Pancreas (tissue), 10 donors: ENCODE measurements at places on chromosomes 7 and 10.

- DNase-seq = no peak
Measured at GRCh38 chr7:53238021-53238605, 202.7 kb downstream of the POM121L12 start.

DNA sequence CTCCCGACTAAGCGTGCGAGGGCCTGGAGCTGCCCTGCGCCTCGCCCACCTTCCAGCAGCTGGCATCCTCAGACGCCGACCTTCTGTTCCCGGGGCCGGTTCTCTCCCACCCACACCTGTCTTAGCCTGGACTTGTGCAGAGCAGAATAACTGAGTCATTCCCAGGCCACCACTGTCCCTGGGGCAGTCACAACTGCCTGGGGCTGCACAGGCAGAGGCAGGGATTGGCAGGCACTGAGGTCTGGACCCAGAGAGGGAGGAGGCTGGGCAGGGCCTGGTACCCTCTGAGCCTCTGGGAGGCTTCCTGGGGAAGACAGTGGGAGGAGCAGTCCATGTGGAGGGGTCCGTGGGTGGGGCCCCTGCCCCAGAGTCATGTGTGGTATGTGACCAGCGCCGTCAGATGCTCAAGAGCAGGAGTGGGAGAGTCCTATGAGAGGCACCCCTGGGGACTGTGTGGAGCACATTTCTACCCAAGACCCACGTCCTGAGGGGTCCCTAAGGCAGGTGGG lies 74.3 kb downstream of the NKX6-2 start:
- DNase-seq = no peak

DNA sequence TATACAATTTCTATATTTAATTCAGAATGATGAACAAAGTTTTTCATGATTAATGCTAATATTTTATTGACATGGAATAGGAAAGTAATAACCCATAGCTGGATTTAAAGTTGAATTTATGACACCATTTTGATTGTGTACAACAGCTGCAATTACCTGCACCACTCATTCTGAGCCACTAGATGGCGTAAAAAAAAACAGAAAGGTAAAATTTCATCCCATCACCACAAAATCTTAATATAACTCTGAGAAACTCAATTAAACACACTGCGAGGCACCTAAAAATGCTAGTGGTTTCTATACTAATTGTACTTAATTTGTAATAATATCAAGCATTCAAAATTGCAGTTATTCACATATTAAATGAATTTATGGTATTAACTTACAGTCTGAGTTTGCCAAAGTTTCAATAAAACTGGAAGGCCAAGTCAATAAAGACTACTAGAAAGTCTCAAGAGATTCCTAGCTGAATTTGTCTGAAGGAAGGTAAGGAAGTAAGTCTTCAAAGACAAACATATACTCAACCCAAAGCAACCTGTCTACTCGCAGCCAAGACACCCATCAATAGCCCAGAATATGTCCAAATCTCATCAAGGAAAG lies 182.5 kb downstream of the SKAP2 start:
- no peak for DNase-seq

- no peak for DNase-seq
Measured at GRCh38 chr7:2299131-2299829, 15.0 kb downstream of the SNX8 start.

GRCh38 chr10:103701380-103702222 lies 153.8 kb downstream of the SH3PXD2A start:
- no peak for DNase-seq

GRCh38 chr10:62610649-62611229 lies 193.8 kb upstream of the ADO start:
- DNase-seq = no peak

GRCh38 chr7:113281223-113281622 lies 162.9 kb upstream of the SMIM30 start:
- no peak for DNase-seq

GRCh38 chr7:32257621-32258020 lies 187.4 kb upstream of the PDE1C start:
- no peak for DNase-seq

GRCh38 chr10:89845541-89846280 lies 144.3 kb downstream of the KIF20B start:
- no peak for DNase-seq

DNA sequence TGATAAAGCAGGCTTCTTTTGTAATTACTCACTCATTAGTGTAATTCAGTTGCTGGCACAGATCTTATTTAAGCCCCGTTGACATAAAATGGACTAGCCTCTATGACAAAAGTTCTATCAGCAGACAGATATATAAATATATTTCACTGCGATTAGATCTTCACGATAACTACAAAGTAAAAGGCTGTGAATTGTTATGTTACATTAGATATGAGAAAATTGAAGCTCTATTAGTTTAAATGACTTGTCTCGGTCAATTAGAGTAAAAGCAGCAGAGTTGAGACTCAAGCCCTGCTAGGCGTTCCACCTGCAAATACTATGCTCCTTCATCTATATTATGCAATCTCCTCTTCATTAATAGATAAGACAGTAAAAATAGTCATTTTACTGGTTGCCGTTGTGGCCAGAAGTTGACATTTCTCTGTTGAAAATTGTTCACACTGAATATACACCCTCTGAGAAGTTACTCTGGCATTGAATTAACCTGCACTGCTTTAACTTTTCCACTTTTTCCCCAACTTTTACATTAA lies 136.7 kb downstream of the DKK1 start:
- no peak for DNase-seq

- DNase-seq = no peak
Measured at GRCh38 chr7:90955641-90956207, 308.5 kb upstream of the FZD1 start.

DNA sequence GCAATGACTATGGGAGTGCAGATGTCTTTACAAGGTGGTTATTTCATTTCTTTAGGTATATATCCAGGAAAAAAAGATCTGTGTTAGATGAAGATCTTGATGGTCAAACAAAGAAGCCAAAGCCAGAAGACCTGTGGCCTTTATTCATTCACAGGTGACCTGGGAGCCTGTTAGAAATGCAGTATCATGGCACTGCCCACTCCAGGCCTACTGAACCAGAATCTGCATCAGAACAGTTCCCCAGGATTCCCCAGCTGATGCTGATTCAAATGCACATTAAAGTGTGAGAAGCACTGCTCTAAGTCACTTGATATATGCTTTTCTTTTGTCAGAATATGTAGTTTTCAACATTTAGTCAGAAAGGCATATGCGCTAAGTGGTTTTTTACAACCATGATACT lies 251.1 kb downstream of the IPMK start:
- DNase-seq = no peak

DNA sequence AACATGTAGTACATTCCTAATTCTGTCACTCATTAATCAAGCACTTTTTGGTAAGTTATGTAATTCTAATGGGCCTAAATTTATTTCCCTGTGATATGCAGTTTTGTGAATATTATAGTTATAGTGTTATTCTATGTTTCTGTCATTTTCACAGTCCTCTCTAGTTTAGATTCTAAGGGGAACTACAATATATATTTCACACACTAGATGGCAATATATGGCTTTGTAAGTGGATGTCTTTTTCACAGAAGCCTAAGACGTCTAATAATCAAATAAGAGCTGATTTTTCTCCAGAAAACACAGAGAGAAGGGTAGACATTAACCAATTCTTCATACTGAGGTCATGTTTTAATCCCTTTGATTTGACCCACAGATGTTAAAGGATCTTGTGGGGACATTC lies 18.0 kb downstream of the RNLS start:
- DNase-seq = no peak

GRCh38 chr10:1524540-1524939 lies 212.8 kb downstream of the ADARB2 start:
- no peak for DNase-seq

GRCh38 chr10:110827875-110828274 lies 43.9 kb upstream of the PDCD4 start:
- DNase-seq = no peak

DNA sequence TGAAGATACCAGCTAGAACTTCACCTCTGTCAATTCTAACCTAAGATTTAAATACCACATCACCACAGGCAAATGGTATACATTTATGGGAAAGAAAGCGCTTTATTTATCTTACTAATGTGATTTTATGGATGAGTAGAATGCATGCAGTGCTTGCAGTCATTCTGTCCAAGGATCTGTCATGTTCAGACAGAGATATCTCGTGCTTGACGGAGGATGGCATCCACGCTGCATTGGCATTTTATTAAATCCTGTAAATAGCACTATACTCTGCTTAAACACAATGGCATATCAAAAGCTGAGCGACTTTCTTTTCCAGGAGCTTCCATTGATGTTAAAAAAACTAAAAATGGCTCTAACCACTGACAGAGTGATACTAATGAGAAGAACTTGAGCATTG lies 133.7 kb upstream of the CAV2 start:
- no peak for DNase-seq

DNA sequence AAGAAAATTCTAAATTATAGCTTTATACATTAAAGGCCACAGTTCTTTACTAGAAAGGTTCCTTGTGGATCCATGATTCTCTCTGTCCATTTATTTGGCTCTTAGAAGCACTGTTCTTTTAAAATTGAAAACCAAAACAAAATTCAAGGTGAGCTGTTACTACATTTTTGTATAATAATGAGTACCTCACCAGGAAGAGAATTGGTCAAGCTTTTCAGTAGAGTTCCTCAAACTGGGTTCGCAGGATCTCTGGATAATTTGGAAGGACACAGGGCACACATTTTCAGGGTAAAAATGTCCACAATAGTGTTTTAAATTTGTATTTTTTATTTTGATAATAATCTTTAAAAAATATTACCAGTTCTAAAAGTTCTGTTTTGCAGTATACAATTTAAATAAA lies 93.0 kb downstream of the PPP1R3A start:
- DNase-seq = no peak

- DNase-seq = no peak
Measured at GRCh38 chr10:60980997-60981396, 37.0 kb upstream of the RHOBTB1 start.

DNA sequence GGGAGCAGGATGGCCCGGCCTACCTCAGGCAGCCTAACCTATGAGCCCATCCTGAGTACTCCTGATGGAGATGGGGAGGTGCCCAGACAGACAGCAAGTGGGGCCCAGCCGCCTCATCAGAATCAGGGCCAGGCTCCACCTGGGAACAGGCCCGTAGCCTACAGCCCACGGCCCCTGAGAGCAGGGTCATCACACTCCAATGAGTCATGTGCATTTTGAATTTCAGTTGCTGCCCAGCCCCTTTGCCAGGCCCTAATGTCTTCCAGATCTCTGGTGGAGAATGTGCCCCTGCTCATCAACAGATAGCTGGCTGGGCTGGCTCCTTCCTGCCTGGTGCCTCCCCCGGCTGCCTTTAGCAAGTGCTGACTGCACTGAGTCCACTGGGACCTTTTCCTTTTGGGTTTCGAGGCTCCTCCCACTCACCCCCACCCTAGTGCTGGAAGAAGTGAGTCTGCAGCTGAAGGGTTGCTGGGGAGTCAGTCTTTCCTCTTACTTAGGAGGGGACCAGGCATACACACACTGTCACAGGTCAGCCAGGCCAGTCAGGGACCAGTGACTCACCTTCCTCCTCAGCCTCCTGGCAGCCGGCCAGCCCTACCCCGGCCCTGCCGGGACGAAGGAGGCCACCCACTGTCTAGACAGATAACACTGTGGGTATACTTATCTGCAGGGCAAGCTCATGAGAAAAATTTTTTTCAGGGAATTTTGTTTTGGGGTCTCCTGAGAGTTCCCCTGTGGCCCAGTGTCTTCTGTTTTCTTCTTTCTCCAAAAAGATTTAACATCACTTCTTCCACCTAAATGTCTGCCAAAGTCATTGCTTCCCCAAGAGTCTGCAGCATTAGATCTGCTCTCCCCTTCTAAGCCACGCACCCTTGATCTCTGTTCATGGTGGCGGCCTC lies 9.1 kb upstream of the ASIC3 start:
- DNase-seq = peak; percentile 70

DNA sequence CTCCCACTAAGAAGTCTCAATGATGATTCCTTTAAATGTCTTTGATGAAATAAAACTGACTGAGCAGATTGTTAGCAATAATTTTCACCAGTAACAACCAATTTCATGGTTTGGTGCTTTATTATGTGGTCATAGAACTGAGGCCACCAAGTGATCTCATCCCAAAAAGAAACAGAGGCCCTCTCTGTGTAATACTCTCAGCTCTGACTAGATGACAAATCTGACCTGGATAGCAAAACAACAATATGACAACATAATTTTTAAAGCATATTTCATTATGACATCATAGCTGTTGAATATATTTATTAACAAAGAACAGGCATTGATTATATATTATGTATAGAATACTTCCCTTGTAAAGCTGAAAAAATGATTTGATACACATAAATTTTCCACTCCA lies 5.9 kb downstream of the SEMA3E start:
- no peak for DNase-seq

DNA sequence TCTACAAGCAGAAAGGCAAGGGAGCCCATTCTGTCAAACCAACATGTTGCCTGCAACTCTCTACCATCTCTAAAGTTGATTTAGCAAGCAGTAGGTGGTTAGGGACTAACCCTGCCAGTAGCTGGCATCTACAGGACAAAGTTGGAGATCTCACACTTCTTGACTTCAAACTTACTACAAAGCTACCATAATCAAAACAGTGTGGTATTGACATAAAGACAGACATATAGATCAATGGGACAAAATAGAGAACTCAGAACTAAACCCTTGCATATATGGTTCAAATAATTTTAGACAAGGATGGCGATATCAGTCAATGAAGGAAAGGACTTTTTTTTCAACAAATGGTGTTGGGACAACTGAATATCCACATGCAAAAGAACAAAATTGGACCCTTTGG lies 84.9 kb downstream of the MAP3K8 start:
- DNase-seq = no peak

DNA sequence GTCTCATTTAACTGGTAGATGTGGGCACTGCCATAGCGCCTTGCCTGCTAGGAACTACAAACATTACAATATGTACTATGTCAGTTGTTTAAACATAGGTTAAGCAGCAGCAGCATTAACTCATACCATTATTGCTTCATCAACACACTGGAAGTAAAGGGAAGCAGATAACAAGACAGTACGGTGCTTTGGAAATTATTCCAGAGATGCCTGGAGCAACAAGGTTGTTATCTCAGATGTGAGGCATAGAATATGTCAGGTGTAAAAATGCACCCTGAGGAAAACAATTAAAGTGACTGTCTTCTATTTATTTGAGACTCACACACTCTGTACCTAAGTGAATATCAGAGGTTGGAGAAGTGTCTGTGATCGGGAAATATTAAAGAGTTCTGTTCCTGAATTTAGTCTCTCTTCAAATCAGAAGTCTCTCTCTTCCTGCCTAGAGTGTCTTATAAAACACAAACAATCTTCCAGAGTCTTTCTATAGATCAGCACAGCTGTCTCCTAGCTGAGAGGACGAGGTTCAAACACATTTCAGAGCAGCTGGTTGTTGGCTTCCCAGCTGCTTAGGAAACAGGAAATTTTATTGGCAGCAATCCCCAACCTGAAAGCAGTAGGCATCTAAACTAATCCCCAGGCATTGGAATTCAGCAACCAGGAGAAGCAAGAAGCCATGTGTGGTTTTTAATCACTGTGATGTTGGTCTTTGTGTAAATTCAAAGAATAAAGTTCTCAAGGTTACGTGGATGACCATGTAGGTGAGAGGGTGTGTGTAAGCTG lies 994.4 kb upstream of the LRRTM3 start:
- DNase-seq = no peak

DNA sequence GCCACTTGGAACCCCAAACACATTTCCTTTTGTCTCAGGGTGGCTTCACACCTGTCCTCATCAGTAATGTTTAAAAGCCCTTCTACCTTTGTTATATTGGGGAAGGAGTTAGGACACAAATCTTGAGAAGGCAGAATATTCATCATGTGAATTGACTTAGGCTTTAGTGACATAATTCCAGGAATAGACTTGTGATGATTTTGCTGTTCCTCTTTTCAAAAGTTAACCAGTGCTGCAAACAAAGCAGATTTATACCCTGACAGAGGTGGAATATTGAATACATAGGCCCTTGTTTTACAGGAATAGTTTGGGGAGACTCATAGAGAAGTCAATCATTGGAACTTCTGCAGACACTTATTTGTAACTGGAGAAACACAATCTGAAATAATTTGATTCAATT lies 27.0 kb downstream of the ZNF786 start:
- DNase-seq = no peak
